Vagina (tissue), 2 donors: ENCODE measurements at places on chromosomes 7 and 10. TPM values are rescaled to one million over a fixed set of nuclear protein-coding genes. Genes with fewer than 3 reads are reported as not detected.

KCNMA1 gene
- total RNA-seq: 94.3 TPM

TMEM184A gene
- 129 TPM for total RNA-seq

DEPP1 gene
- total RNA-seq: 155 TPM

SLC26A4 gene
- not detected for total RNA-seq

PNLIPRP1 gene
- not detected for total RNA-seq

CCDC172 gene
- not detected for total RNA-seq
